Activated T-cell treated with anti-CD3 and anti-CD28 coated beads, Interleukin-2, amount 50 U/mL, for 1 hour (primary cell): ENCODE measurements at places on chromosomes 5 and 9.

GRCh38 chr9:88270413-88270812 lies 117.8 kb upstream of the SPIN1 start:
- no peak for DNase-seq

DNA sequence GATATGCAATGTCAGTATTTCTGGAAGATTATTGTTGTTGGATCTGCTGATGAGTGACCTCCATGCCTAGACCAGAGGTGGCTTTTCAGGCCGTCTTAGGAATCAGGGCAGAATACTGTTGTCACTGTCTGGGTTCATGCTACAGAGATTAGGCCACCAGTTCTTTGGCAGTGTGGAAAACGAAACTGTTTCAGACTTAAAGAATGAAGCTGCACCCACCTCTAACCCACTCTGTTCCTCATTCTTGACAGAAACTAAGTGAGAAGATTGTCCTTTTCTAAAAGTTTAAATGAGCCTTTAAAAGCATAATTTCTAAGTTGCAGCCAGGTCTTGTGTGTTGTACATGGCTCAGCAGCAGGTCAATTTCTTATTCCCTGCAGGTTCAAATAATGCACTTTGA lies 444.3 kb downstream of the ENC1 start:
- no peak for DNase-seq

- DNase-seq: no peak
Observed at GRCh38 chr9:74653410-74654080, 156.4 kb downstream of the RORB start.

DNA sequence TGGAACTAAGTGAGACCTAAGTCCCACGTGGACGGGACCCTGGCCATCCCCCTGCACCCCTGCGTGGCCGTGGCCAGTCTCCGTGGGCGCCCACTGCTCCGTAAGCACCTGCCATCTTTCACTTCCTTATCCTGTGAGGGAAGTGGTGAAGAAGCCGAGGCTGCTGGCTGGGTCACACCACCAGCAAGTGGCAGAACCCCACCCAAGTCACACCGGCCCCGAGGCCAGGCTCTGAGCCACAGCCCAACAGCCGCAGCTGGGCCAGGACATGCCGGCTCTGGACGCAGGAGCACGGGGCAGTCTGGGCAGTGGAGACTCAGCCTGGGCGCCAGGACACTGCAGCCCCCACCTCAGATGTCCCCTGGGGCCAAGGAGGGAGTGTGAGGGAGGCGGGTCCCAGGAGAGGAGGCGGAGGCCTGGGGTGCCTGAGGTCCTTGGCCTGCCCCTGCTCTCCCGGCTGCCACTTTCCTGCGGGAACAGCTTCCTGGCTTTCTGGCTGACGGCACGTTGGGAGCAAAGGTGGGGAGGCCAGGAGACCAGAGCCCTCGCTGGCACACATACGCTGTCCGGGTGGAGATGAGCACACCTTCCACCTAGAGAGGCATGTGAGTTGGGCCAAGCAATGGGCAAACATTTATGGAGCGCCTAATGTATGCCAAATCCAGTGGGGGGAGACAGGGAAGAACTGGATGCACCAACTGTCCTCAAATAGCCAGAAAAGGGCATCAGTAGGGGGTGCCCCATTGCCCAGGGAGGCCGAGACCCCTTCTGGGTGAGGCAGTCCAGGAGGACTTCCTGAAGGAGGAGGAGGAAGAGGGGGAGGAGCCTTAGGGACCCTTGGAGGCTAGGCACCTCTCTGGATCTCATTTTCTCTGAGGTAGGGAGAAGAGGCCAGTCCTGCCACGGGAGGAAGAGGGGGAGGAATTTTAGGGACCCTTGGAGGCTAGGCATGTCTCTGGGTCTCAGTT lies 43.9 kb upstream of the EGFL7 start:
- DNase-seq: no peak

GRCh38 chr5:154198611-154199230 lies 8.2 kb downstream of the GALNT10 start:
- DNase-seq: no peak

DNA sequence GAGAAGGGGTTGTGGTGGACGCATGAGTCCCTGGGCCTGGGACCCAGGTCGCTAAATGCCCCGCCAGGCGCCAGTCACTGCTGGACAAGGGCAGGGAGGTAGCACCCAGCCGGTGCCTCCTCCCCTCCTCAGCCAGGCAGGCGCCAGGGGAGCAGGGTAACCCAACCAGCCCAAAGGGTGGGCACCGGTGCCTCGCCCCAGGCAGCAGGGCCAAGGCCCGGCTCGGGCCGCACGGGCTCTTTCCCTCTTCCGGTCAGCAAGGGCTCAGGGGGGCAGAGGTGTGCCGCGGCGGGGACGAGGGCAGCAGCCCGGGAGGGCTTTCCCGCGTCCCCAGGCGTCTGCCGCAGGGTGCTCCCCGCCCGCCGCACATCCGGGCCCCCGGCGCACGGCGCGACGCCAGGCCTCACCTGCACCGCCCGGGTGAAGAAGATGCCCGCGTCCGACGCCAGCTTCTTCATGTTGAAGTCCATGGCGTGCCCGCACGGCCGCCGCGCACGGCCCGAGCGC lies 393 bp downstream of the SH3GLB2 start:
- DNase-seq: no peak

DNA sequence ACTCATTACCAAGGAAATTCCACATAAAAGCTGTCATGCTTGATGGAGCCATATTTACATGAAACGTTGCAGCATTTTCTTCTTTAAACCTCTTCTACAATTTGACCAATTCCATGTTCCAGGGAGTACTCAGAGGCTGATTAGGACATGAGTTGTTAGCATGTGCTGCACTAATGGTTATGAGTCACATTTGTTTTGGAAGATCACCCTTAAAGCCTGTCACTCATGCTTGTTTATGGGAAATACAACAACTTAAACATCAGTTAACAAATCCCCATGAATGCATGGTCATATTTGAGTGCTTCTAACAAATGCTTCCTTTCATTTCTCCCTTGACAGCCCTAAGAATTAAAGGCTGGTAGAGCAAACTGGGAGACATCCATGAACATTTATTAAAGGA lies 156.1 kb downstream of the GHR start:
- no peak for DNase-seq

- DNase-seq: no peak
Observed at GRCh38 chr5:142749321-142749720, 20.9 kb upstream of the ARHGAP26 start.

GRCh38 chr9:126438741-126439401 lies 112.2 kb downstream of the MVB12B start:
- DNase-seq: no peak

DNA sequence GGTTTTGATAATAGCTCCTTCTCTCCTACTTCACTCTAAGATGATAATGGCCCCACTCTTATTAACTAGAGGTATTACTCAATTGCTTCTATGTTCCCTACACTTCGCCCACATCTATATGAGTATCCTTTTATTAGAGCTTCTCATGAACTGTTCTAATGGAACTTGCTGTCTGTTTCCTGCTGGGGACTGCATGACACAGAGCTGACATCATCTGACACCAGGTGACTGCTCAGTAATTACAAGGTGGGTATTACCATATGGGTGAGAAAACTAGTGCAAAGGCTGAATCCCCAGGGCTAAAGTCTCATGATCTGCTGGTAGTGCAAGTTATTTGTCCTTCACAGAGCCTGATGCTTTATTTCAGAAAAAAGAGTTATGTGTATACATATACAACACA lies 146.2 kb upstream of the PLCXD3 start:
- no peak for DNase-seq

- DNase-seq: no peak
Observed at GRCh38 chr5:116492776-116493175, 81.8 kb downstream of the SEMA6A start.

GRCh38 chr9:76595645-76596044 lies 136.7 kb downstream of the GCNT1 start:
- no peak for DNase-seq

DNA sequence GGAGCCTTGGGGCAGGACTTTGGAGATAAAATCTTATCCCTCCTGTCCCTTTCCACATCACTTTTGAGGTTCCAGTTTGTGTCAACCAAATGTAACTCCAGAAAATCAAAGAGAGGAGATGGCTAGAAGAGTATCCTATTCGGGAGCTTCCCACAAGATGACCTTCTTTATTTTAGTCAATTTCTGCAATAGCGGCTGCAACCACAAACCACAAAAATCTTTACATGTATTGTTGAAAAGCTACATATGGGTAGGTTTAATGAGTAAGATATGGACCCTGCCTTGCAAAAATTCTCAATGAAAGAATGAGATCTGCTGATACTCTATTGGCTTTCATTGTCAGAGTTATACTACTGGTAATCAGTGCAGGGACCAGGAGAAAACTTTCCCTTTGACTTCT lies 92.2 kb upstream of the MAMDC2 start:
- DNase-seq: no peak

DNA sequence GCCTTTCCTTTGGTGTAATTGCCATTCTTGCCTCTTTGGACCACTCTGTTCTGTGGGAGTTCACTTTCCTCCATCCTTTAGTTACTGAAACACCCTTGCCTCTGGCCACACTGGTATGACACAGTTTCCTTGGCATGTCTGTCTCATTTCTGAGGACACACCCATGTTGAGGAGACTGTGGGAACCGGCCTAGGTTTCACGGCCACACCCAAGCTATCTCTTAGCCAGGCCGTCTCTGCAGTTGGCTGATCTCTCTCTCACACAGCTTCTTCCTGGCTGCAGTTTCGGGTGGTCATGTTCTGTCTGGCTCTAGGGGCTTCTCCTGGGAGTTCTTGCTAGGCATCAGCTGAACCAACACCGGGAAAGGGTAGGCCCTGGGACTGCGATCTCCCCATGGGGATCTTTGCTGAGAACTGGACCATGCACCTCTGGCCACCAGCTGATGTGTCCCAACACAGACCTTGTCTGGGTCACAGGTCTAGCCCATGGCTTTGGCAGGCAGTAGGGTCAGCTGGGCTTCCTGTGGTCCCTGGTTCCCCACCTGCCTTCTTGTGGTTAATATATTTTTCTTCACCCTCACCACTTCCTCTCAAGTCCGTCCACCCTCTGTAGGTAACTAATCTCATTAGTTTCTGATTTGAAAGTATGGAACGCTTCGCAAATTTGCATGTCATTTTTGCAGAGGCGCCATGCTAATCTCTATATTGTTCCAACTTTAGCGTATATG lies 24.9 kb downstream of the ARHGEF37 start:
- DNase-seq: no peak

DNA sequence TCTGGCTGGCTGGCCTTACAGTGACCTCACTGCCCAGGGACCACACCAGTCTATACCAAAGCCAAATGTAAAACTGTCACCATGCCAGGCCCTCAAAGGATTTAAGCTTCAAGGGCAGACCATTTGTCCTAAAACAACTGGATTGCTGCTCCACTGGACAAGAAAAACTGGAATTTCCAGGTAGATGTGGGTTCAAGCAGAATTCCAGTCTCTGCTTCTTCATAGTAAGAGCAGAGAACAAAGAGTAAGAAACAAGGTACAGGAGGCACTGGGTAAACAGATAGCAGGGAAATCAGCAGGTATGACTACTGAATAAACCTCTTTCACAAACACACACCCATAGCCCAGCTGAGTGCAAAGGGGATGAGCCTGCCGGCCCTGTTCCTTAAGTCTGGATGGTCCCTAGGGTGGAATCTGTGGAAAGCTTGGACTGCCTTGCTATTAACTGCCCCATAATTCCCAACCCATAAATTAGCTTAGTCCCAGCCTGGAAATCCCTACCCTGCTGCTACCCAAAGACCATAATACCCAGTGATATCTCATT lies 5.5 kb downstream of the B4GALT1 start:
- DNase-seq: no peak

GRCh38 chr9:131799177-131799823 lies 59.4 kb upstream of the RAPGEF1 start:
- DNase-seq: peak; percentile 45

GRCh38 chr5:58963361-58963760 lies 380.5 kb downstream of the RAB3C start:
- DNase-seq: no peak

DNA sequence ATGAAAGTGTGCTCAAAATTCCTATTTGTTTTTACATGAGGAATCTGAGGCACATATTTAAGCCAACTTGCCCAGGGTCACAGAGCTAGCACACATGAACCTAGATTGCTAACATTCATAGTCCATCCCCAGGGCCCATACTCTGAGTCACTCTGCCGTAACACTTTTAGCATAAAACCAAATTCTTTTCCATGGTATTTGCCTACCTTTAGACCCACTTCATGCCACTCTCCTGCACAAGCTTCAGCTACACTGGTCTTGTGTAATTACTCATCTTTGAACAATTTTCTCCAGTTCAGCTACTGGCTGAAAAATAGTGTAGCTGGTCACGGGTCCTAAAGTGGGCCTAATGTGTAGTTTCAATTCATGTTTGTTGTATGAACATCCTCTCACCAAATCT lies 200.7 kb downstream of the SLC12A2 start:
- no peak for DNase-seq

DNA sequence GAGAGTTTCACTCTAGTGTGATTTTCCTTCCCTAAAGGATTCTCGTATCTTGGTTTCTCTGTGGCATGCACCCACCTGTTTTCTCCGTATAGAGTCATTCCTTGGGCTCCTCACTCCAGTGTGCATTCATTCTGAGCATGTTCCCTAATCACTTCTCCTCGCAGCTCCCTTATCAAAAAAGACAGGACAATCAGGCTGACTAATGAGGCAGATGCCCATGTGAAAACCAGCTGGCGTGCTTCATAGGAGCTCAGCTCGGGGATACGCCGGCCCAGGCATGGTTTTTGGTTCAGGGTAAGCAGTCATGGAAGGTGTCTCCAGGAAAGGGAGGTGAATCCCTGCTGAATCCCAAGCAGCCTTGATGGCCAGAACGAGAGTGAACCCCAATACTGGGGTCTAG lies 41.2 kb upstream of the INSYN2B start:
- DNase-seq: no peak

DNA sequence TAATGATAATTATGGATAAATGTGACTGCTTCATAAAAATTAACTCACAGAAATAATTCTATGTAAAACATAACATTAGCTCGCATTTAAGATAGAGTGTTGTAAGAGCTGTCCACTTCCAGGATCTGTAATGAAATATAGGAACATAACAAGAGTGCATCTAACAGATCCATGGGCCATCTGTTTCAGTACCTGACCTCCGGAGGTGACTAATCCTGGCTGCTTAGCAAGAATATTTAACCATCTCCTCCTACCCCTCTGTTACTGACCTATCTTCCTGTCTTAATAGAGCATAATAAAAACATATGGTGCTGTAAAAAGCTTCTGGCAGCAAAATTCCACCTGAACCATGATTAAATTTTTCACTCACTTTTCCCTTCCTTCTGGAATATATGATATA lies 7.1 kb downstream of the PLCXD3 start:
- DNase-seq: no peak

- no peak for DNase-seq
Observed at GRCh38 chr5:113387844-113388243, 46.9 kb downstream of the TSSK1B start.

DNA sequence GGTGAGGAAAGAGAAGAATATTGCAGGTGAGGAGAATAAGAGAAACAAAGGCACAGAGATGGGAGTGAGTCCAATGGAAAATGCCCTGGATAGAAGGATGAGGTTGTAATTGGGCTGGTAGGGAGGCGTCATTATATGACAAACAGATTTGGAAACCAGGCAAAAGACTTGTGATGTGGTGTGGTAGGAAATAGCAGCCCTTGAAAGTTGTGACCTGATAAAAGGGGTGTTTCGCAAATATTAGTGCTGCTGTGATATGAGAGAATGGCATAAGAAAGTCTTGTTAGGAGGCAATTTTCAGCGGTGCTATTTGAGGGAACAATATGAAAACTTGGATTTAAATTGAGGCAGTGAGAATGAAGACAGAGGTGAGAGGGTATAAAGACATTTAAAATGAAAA lies 217.5 kb upstream of the ACTBL2 start:
- DNase-seq: no peak

- no peak for DNase-seq
Observed at GRCh38 chr5:96655506-96655905, 6.7 kb upstream of the CAST start.

- no peak for DNase-seq
Observed at GRCh38 chr5:131218392-131218791, 45.5 kb upstream of the CDC42SE2 start.
